ENCODE measurements at places on chromosomes 4 and X.

GRCh38 chrX:29687687-29688086, 527.7 kb upstream of the MAGEB2 start:
- no peak for DNase-seq

DNA sequence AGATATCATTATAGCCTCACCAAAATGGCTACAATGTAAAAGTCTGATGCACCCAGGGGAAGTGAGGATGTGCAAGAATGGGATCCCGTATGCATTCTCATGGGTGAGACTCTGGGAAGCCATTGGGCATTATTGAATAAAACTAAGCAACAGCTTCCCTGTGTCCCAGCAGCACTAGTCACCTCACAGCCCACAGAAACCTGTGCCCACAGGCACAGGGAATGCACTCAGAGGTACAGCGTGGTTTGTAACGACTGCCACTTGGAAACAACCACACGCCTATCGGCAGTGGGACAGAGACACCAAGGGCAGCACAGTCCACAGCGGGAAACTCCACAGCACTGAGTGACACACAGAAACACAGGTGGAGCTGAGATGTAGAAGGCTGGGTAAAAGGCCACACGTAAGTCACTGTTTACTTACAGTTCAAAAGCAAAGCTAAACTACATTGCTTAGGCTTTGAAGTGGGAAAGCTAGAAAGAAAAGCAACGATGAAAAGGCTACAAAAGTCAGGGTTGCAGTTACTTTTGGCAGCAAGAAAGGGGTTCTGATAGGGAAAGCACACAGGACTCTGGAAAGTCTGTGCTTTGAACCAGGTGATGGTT, 69.2 kb downstream of the HAUS3 start:
- no peak for DNase-seq

DNA sequence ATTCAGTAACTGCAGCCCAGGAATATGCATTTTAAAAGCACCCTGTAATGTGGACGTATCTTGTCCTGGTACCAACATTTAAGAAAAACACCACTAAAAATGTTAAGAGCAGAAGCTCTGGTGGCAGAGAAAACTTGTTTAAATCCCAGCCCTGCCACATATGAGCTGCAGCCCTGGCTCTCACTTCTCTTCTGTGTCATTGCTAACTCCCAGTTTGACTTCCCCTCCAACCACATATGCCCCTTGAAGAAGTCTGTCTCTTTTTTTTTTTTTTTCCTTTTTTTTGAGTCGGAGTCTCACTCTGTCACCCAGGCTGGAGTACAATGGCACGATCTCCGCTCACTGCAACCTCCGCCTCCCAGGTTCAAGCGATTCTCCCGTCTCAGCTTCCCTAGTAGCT, 14.8 kb downstream of the LHFPL1 start:
- no peak for DNase-seq

DNA sequence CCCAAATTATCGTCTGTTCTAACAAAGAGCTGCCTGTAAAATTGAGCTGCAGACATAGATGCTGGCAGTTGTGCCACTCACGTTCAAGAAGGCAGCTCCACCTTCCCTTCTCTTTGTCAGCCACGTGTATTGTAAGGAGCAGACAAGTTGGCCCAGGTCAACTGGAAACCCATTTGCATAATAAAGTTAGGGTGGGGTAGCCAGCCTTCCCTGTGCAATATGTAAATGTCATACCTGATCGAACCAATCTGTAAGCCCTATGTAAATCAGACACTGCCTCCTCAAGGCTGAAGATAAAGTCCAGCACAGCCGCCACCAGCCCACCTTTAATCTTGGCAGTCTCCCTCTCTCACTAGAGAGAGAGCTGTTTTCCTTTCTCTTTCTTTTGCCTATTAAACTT, 117.2 kb downstream of the TMEM144 start:
- no peak for DNase-seq

- no peak for DNase-seq
Observed at GRCh38 chr4:189838821-189839497, 101.7 kb upstream of the FRG1 start.

All from NK-92 treated with Interleukin-12 subunit alpha and Interleukin-12 subunit beta, amount 100 ng/mL, for 24 hours (cell line).